ENCODE measurements at places on chromosomes 7 and 10. TPM values are rescaled to one million over a fixed set of nuclear protein-coding genes. Genes with fewer than 3 reads are reported as not detected.

NRF1 gene
- polyA plus RNA-seq = 4.7 TPM

MAGI2 gene
- 0.67 TPM for polyA plus RNA-seq

TBX20 gene
- polyA plus RNA-seq = not detected

LBX1 gene
- not detected for polyA plus RNA-seq

LRIT1 gene
- polyA plus RNA-seq = not detected

LLCFC1 gene
- polyA plus RNA-seq = not detected

ANKRD7 gene
- 0.37 TPM for polyA plus RNA-seq

FAM221A gene
- 11.3 TPM for polyA plus RNA-seq

NOD1 gene
- 6.1 TPM for polyA plus RNA-seq

SFXN4 gene
- polyA plus RNA-seq = 22.7 TPM

UNC5B gene
- 12.2 TPM for polyA plus RNA-seq

PCDH15 gene
- polyA plus RNA-seq = not detected

SLC26A5 gene
- polyA plus RNA-seq = 0.01 TPM

PNLIP gene
- polyA plus RNA-seq = 0.37 TPM

PWWP2B gene
- 17.6 TPM for polyA plus RNA-seq

ZNF680 gene
- 2.1 TPM for polyA plus RNA-seq

EN2 gene
- 0.01 TPM for polyA plus RNA-seq

MYL10 gene
- not detected for polyA plus RNA-seq

CFAP69 gene
- polyA plus RNA-seq = 3.1 TPM

OLAH gene
- 0.31 TPM for polyA plus RNA-seq

ADIRF gene
- 104 TPM for polyA plus RNA-seq

SFRP4 gene
- 0.15 TPM for polyA plus RNA-seq

EGFR gene
- polyA plus RNA-seq = 16.1 TPM

Measured in esophagus (tissue), 2 donors.